ENCODE measurements at places on chromosomes 4 and X.

DNA sequence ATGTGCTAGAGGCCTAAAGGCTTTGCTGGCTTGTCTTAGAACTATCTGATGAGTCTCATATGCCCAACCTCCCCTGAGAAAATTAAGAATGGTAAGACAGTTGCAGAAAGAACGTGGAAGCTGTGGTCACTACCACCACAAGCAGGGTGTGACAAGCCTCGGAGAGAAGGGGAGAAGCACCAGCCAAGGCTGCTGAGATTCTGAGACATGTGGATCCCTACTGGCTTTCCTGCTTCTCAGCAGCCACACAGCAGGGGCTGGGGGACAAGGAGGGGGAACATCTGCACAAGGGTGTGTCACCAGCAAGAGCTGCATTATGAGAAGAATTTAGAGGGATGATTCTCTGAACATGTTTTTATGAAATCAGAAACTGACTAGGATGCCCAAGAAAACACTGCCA is 19.4 kb downstream of the TAPT1 start:
- no peak for DNase-seq

GRCh38 chr4:113784497-113785250 is 23.1 kb upstream of the CAMK2D start:
- no peak for DNase-seq

- DNase-seq, result no peak
Observed at GRCh38 chrX:150856101-150856500, 42.4 kb downstream of the CD99L2 start.

DNA sequence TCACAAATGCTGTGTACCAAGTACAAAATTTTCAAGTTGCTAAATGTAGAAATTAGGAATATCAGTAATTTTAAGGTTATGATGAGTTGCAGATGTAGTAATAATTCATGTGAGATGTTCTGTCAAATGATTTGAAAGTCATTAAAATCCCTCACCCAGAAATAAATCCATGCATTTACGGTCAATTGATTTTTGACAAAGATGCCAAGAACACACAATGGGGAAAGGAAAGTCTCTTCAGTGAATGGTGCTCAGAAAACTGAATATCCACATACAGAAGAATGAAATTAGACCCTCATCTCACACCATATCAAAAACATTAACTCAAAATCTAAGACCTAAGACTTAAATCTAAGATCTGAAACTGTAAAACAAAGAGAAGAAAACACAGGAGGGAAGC is 12.9 kb upstream of the BMPR1B start:
- no peak for DNase-seq

Data from stimulated activated CD4-positive, alpha-beta T cell treated with anti-CD3 and anti-CD28 coated beads, Interleukin-4, amount 100 ng/mL, for 48 hours (primary cell).